ENCODE measurements at places on chromosomes 16 and 17.

GRCh38 chr17:42985225-42985624, 4.9 kb downstream of the RUNDC1 start:
- no peak for DNase-seq

- no peak for DNase-seq
Measured at GRCh38 chr16:49496656-49497055, 123.1 kb downstream of the C16orf78 start.

DNA sequence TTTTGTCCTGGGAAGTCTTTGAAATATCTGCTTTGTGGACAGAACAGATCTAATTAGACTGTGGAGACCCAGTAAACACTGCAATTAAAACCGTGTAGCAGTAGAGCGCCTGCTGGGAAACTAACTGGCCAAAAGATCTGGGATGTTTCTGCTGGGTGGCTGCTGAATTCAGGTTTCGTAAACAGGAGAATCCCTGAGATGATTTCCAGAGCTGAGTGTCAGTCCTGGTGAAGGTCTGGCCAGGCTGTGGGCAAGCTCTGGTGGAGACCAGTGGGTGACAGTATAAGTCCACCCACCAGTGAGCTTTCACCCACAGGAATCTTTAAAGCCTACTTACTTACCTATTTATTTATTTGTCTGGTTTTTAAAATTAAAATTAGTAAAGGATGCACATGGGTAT, 257.2 kb downstream of the IRF8 start:
- no peak for DNase-seq

DNA sequence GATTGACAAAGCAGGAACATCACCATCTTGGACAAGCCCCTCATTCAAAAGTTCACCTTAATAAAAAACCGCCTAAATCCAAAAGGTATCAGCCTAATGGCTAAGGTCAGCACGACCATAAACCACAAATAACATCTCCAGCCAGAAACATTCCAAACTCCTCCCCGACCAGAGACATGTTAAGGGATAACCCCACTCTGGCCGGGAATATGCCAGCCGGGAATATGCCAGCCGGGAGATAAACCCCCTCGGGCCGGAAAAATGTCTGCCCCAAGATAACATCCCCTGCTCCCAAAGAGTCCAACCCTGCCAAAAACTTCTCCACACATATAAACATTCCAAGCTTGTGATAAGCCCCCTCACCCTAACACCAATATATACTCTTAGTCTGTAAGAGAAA, 1.4 kb downstream of the DHX33 start:
- no peak for DNase-seq

GRCh38 chr17:20098314-20098713, 89.2 kb downstream of the SPECC1 start:
- no peak for DNase-seq

DNA sequence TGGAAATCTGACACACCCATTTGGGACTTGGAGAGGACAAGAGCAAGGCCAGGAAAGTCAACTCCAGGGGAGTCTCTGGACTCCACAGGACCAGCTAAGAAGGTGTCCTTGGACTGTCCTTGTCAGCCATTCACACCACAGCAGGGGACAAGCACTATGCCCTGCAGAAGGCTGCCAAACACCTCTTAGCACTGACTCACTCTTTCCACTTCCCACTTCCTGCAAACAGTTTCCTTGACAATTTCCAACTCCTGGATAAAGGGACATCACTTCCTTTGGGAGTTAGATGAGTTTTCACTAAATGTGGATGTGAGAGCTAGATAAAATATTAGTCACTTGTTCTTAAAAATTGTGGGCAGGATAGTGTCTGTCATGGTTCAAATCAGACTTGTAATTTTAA, 37.8 kb upstream of the BCAR1 start:
- DNase-seq = no peak

- DNase-seq = no peak
Measured at GRCh38 chr17:70377654-70378053, 208.3 kb downstream of the KCNJ2 start.

DNA sequence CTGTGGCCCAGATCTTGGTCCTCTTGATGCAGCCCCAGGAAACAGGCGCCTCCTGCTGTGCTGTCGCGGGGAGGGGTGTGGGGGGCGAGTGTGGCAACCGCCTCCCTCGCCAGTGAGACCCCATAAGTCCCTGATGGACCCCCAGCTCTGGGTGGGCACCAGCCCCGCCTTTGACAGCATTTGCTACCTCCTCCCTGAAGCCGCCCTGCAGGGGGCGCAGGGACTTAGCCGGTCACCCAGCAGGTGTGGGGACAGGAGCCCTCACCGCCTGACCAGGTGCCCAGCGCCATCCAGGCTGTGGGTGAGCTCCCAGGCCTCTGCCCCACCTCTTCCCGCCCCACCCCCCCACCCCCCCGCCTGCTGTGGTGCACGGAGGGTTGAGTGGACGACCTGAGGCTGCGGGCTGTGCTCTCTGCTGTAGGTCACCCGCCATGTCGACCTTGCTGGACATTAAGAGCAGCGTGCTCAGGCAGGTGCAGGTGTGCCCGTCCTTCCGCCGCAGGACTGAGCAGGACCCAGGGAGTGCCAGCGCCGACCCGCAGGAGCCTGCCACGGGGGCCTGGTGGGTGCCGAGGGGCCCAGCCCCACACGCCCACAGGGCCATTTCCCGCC, 4.8 kb downstream of the BAIAP3 start:
- DNase-seq = no peak

- no peak for DNase-seq
Measured at GRCh38 chr16:67790071-67790470, 16.3 kb downstream of the RANBP10 start.

- no peak for DNase-seq
Measured at GRCh38 chr16:79926451-79927205, 326.1 kb upstream of the MAF start.

GRCh38 chr16:14405611-14406537, 224.2 kb downstream of the PARN start:
- DNase-seq = no peak

- DNase-seq = no peak
Measured at GRCh38 chr17:75499313-75500022, 15.9 kb downstream of the CASKIN2 start.

GRCh38 chr16:88805887-88806393, 2.4 kb downstream of the CDT1 start:
- DNase-seq = no peak

DNA sequence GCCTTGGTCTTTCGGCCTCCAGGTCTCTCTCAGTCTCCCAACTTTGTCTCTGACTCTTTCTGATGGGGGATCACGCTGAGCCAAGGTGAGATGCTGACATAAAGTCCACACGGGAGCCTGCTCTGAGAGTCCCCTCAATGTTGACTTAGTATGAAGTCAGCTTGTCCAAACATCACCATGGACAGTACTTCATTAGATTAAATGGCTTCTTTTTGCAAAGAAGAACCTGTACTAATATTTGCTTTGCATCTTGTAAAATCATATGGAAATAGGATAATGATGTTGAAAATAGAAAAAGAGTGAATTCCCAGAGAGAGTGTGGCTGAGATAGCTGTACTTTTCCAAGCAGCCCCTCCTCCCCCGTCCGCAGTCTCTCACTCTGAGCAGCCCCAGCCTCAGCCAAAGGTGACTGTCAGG, 56.7 kb upstream of the SIAH1 start:
- DNase-seq = no peak

DNA sequence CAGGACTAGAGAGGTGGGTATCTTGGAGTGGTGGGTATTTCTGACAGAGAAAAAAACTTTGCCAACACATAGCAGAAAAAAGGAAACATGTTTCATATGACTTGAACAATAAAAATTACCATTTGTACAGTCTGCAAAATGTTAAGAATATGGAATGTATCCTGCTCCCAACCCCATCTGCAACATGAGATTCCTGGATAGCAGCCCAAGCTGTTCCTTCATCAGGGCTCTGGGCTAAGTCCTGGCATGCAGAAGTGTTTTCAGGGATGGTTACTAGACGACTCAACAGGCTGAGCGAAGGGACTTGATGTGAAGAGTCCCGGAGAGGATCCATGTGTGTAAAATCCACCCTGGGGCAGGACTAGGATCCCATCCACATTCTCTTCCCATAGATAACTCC, 121.0 kb upstream of the IRX3 start:
- DNase-seq = no peak

DNA sequence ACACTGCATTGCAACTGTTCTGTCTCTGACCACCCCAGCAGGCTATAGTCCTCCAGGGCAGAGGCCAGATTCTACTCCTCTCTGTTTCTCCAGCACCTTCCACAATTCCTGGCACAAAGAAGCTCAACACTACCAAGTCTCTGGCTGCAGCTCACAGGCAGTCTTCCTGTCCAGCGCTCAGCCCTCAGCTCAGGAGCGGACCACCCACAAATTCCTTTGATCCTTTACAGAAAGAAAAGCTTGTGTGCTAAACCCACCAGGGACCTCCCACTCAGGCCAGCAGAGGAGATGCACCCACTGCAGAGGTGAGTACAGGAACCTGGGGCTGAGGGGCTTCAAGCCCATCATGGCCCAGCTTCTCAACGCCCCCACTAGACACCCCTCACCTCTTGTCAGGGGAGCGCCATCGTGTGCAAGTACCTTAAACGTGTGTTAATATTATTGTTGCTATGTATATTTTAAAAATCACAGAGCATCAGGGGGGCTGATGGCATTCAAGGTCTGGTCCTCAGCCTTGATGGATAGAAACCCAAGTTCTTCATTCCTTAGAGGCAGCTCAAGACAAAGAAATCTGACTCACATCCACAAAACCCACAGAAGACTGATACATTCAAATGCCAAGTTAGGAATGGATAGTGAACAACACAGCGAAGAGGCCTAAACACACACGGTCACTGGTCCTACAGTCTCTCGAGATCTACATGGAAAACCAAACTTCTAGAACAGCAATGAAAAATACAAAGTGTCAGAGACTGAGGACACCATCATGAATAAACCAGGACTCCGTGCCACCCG, 8.4 kb downstream of the HSDL1 start:
- no peak for DNase-seq

GRCh38 chr16:75065149-75065505, 51.5 kb downstream of the LDHD start:
- DNase-seq = no peak

GRCh38 chr16:88825146-88825545, 13.4 kb upstream of the APRT start:
- DNase-seq = no peak

DNA sequence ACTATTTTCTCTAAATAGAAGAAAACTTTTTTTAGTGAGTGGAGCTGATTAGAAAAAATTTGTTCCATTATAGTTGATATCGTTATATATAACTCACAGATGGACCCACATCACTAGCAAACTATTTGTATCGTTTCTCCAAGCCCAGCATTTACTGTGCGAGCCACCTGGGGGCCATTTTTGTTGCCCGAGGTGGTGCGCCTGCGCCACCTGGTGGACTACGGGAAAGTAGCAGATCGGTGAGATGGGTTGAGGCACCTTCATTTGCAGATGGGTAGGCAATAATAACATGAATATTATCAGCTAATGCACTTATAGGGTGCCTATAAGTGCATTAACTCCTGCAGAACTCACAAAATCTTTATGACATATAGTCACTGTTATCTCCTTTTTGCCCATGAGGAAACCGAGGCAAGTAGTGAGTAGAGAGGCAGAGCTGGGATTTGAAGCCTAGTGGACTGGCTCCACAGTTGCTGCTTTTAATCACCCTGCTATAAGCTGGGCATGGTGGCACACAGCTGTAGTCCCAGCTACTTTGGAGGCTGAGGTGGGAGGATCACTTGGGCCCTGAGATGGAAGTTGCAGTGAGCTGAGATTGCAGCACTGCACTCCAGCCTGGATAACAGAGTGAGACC, 23.2 kb upstream of the NTN1 start:
- no peak for DNase-seq

GRCh38 chr17:7173687-7174602, 5.2 kb downstream of the ASGR1 start:
- DNase-seq = no peak

- no peak for DNase-seq
Measured at GRCh38 chr16:2296661-2297505, 29.0 kb upstream of the RNPS1 start.

DNA sequence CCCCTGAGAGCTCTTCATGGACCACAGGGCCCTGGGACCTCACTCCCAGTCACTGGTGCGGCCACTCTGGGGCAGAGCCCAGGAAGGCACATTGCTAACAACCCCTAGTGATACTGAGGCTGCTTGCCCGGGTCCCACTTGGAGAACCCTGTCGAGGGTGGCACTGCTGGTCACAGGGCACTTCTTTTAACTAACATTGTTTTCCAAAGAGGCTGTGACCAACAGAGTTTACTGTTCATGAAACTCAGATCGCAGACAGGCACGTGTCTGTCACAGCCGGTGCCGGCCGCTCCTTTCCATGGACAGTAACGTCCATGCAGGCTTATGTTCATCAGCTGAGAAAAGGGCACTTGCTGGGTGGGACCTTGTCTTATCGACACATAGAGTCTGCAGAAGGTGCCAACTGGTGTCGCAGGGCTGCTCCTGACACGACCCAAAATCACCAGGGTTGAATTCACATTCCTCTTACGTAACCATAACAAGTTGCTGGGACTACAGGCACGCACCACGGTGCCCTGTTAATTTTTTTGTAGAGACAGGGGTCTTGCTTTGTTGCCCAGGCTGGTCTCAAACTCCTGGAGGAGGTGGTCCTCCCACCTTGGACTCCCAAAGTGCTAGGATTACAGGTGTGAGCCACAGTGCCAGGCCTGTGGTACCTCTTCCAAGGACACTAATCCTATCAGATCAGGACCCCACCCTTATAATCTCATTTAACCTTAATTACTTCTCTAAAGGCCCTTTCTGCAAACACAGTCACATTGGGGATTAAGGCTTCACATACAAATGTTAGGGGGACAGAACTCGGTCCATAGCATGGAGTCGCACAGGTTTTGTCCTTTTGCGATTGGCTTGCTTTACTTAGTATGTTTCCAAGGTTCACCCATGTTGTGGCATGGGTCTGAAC, 1.2 kb upstream of the ZC3H18 start:
- no peak for DNase-seq

DNA sequence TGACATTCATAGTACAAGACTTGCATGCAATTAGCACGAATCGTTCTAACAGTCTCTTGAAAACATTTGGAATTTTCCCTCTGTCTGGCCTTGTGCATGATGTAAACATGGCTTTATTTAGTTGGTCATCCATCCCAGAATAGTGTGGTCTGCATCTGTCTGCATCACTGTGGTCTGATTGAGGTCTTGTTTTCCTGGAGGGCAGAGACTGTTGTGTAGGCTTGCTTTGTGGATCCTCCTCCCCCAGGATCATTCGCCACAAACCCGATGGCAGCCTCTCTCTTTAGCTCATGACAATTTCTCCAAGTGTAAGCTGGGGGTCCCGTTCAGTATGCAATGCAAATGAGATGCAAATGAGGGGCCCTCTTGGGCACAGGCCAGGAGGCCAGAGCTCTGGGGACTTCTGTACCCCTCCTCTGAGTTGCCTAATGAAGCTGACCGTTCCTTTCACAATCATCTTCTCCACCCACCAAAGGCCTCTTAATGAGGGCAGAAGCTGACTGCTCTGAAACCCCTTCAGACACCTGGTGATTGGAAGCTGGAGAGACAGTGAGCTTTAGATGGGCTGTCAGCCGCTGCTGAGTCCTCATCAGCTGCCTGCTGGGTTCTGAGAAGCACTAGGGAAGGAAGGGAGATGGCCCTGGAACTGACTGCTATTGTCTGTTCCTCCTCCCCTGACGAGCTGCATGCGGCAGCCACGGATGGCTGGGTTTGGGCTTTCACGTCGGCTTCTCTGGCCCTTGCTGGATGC, 201.2 kb upstream of the CACNG3 start:
- DNase-seq = no peak
